ENCODE measurements at places on chromosomes 12 and 14.

DNA sequence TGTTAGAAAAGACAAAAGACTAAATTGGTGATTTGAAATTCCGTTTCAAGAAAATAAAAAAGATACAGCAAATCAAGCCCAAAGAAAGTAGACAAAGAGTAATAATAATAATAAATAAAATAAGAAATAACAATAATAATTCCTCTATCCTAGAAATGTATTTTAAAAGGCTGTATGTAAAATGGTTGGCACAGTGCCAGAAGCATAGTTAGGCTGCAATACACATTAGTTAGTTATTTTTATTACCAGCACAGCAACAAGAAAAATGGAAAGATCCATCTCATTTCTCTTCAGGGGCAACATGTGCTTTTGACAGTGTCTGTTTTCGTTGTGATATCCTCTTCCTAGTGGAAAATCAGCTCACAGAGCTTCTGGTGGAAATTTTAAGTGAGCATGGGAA, 174.1 kb upstream of the TMTC1 start:
- DNase-seq: no peak

- DNase-seq: no peak
Measured at GRCh38 chr12:74449872-74450271, 87.8 kb upstream of the ATXN7L3B start.

DNA sequence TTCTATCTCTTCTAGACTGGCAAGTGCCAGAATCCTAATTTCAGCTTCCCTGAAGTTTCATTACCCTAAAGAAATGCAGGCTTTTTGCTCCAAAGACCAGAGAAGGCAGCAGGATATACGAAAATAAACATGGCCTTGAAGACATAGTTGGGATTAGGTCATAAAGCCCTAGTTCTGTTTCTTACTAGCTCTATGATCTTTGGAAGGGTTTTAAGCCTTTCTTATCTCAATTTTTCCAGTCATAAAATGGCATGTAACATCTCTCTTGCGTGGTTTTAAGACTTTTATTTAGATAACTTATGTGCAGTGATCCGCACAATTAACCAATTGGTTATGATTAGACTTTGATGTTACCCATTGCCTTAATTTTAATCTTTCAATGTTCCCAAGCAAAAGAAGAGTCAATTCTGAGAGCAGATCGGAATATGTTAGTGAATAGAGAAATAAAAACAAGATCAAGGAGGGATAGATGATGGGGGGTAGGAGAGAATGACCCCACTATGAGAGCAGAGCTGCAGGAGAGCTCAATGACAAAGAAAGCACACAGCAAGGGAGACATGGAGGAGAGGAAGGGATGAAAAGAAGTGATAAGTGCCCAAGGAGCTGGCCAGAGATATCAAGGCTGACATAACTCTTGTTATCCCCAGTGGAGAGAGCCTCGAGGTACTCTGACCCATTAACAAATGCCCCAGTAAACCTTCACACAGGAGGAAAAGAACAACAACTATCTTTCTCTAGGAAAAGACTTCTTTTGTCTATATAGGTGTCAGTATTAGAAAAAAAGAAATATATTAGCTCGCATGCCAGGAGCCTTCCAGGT, 53.0 kb upstream of the ANP32D start:
- no peak for DNase-seq

DNA sequence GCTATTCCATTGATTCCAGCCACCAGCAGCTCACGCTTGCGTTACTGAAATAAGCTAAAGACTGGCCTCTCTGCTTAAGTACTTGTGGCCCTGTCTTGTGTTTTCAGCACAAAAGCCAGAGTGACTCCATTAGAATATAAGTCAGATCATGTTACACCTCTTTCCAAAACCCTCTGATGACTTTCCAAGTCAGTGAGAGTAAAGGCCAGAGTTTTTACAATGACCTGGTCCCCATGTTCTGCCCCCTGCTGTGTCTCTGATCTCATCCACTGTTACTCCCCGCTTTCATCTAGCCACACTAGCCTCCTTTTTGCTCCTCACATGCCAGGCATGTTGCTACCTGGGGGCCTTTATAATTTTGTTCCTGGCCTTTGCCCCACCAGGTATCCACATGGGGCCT, 6.9 kb upstream of the CKAP4 start:
- no peak for DNase-seq

GRCh38 chr12:96247563-96247962, 53.4 kb downstream of the ELK3 start:
- DNase-seq: no peak

- DNase-seq: no peak
Measured at GRCh38 chr12:120994589-120995337, 16.4 kb downstream of the HNF1A start.

GRCh38 chr14:102900631-102901571, 21.6 kb upstream of the AMN start:
- peak; percentile 58 for DNase-seq

DNA sequence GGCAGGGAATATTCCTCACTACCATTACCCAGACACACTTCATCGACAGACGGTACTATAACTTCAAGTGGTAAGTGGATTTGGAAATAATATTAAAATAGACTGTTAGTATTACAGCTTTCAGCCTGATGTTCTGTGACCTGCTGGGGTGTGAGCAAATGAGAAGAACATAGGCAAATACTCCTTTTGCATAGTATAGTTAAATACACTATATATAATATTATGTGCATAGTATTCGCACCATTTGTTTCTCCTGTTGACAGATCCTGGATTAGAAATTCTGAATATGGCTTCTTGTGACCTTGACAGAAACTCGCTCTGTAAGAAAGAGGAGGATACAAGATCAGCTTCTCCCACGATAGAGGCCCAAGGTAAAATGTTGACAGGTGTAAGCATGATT, 115.6 kb downstream of the DNAI7 start:
- DNase-seq: no peak

DNA sequence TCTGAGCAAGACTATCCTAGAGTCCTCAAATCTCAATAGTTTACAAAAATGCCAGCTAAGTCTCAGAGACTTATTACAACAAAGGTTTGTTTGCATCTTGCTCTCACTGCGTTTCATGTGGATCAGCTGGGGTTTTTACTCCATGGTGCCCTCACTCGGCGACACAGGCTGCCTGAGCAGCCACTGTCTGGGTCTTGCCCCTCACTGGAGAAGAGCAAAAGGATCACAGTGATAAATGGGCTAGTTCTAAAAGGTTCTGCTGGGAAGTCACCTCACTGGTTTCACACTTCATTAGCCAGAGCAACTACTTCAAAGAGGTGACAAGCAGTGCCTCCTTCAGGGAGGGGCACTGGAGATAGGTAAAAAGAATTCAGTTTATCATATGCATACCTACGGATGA, 392.0 kb downstream of the RPL10L start:
- DNase-seq: no peak

GRCh38 chr12:106125351-106126095, 13.2 kb downstream of the NUAK1 start:
- no peak for DNase-seq

DNA sequence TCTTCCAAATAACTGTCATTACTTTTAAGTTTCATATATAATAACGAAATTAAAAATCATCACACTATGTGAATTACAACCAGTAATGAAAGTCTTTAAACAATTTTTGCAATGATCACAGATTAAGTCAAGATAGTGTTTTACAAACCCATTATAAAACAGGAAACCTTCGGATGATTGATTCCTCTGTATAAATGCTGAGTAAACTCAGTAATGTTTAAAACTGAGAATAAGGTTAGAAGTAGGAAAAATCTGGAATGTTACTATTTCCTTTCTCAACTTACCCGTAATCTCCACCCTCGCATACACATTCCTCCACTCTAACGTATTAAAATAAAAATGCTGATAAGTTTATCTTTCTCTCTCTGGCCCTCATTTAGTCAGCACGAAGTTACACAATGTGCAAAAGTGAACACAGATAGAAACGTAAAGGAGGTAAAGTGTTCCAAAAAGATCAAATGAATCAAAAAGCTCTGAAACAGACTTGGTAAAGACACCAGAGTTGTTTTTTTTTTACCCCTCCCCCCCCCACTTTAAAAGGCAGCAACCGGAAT, 1.6 kb downstream of the ZFC3H1 start:
- peak; percentile 65 for DNase-seq

GRCh38 chr12:90801776-90802175, 153.2 kb downstream of the CCER1 start:
- peak; percentile 22 for DNase-seq

GRCh38 chr14:64394977-64395633, 7.0 kb downstream of the MTHFD1 start:
- no peak for DNase-seq

GRCh38 chr14:45104561-45104960, 20.6 kb downstream of the PRPF39 start:
- DNase-seq: no peak

DNA sequence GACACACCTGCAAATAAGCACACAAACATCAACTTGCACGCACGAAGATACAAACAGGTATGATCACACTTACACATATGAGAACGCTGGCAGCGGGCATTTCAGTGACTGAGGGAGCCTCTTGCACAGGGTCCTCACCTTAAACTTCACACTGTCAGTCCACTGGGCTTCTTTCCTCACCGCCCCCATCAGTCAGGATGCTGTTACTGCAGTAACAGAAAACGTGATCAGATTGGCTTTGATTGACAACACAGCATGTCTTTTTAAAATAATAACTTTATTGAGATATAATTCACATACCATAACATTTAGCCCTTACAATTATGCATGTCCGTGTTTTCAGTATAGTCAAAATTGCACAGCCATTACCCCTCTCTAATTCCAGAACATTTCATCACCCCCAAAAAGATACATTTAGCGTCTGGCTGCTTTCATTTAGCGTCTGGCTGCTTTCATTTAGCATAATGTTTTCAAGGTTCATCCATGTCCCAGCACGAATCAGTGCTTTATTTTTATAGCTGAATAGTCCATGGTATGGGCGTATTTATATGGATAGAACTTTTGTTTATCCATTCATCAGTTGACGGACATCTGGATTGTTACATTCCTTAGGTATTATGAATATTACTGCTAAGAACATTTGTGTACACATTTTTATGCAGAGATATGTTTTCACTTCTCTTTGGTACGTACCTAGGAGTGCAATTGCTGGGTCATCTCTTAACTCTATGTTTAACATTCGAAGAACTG, 8.4 kb downstream of the CCDC197 start:
- DNase-seq: peak; percentile 89

DNA sequence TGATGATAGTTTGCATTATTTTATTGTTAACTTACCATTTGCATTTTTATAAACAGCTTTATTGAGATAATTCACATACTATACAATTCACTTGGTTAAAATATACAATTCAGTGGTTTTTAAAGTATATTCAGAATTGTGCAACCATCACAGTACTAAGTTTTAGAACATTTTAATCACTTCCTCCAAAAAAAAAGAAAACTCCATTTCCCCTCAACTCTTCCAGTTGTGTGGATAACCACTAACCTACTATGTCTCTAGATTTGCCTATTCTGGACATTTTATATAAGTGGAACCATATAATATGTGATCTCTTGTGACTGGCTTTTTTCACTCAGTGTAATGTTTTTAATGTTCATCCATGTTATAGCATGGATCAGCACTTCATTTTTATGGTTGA, 41.3 kb downstream of the WNK1 start:
- DNase-seq: no peak

- DNase-seq: peak; percentile 29
Measured at GRCh38 chr14:99554757-99555531, 49.1 kb downstream of the CCDC85C start.

DNA sequence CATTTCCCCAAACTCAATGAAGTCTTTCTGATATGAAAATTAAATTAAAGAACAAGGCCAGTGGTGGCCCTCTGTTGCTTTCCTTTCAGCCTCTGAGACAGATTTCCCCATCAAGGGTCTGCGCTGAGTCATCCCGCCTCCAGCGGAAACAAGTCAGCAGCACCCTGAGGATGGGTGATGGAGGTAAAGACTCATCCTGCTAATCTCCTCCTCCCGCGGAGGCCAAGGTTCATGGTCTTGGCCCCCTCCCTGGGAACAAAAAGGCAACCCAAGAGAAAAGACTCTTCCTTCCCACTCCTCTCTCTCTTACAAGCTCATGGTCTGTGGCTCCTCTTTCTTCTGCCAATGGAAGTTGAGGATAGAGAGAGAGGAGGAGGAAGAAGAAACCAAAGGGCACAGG, 9.0 kb upstream of the NUMB start:
- no peak for DNase-seq

DNA sequence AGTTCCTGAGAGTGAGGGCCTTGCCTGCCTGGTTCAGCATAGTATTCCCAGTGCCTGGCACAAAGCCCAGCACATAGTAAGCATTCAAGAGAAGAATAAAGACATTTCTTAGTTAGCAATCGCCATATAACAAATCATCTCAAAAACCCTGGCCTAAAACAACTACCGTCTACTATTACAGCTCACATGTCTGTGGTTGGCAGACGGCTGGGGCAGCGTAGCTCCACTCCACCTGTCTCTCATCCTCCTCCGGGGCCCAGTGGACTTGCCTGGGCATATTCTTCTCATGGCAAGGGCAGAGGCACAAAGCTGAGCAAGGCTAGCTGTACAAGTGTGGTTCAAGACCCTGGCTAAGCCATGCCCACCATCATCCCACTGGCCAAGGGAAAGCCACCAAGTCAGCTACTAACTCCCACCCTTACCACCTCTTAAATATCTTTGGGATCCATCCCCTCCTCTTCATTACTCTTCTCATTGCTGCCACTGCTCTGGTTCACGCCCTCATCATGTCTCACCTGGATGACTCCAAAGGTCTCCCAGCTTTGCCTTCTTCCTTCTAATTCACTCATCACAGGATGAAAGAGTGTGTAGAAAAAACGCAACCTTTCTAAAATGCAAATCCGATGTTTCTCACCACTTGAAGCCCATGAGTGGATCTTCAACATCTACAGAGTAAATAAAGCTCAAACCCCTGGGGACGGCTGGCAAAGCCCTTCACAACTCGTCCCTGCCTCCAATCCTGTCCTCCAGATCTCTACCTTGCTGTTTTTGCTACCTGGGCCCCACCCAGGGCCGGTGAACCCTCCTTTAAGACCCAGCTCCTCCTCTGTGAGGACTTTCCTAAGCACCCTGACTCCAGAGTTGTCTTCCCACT, 10.4 kb downstream of the TMEM229B start:
- no peak for DNase-seq

DNA sequence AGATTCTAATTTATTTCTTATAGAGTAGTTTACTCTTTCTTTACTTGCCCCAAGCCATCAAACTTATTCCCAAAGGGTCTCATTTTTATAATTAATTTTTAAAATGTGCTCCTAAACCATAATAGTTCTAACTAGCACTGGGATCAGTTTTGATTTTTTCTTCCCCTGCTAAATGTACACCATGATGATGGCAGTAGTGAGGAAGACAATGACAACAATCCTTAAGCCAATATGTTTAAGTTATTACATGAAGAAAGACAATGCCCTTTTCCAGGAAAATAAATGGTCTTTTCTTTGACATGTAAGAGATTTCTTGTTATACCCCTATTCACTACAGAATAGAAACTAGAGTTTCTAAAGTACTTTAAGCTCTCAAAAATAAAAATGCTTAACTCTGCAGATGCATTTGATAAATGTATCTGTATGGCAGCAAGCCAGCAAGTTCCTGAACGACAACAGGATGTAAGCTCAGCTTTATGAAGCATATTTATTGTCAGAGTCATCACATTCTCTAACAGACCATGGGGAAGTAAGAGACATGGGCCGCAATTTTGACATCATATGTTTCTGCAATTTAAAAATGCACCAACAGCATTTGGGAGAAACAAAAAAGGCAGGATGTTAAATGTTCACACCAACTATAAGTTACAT, 36.0 kb upstream of the SNX6 start:
- DNase-seq: peak; percentile 90

Data from osteoblast (primary cell).